ENCODE measurements at places on chromosomes 7 and 10. TPM values are rescaled to one million over a fixed set of nuclear protein-coding genes. Genes with fewer than 3 reads are reported as not detected.

HTR7 gene
- total RNA-seq: 0.62 TPM

COBL gene
- total RNA-seq: 8.8 TPM

TRIM24 gene
- 12.2 TPM for total RNA-seq

DNA sequence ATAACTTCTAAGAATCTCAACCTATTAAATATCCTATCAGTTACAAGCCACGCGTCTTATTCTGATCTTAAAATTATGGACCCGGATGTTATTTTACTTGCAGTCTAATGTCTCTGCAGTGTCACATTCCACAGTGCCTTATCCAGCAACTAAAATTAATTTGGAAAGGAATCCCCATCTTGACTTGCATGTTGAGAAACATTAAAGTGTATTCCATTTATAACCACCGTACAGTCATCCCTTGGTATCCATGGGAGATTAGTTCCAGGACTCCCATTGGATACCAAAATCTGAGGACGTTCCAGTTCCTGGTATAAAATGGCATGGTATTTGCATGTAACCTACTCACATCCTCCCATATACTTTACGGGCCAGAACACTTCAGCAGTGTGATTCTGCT lies 194.7 kb downstream of the ARHGAP21 start:
- DNase-seq: no peak

DNA sequence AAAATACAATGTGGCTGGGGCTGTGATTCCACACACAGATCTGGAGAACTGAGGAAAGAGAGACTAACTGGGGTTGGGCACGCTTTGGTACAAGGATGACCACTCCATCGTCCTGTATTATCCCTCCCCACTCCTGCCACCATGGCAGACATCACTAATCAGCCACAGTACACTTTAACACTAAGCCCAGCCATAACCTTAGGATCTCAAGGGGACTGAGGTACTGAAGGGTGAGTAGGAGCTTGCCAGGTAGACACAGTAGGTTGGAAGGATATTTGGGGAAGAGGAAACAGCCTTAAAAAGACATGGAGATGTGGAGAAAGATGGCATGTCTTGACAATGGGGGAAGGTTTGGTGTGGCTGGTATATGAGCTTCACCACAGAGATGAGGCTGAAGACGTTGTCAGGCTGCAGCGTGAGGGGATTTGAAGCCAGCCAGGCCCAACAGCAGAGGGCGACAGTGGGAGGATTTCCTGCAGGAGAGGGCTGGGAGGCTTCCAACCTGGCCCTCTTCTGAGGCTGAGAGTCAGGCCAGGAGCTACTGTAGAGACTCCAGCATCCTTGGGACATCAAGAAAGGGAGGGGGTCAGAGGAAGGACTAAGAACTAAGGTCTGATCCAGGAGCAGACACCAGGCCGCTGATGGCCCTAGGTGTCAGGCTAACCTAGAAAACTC lies 58.6 kb upstream of the COL13A1 start:
- DNase-seq: peak; percentile 56

DNA sequence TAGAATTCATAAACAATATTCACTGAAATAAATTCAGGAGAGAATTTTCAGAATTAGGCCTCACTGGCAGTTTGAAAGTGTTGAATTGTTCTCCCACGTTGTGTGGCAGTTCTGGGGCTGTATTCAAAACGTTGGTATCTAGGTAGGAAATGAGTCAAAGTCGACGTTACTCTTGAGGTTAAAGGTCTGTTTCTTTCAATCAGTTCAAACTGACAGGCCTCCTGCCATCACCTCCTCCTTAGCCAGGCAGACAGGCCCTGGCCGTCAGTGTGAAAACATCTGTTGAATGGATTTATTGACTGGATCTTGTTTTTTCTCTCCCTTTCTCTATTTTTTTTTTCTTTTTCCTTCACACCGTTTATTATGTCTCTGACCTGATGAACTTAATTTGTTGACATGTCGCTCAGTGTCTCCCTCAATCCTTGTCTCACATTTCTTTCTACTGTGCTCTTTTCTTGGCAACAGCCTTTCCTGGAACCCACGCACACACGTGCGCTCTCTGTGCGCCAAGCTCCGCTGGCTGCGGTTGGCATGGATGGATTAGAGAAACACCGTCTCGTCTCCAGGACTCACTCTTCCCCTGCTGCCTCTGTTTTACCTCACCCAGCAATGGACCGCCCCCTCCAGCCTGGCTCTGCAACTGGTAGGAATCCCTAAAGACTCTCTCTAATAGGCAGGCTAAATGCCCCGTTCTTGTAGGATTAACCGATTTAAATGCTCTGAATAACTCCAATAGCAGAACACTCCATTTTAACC lies 231.7 kb downstream of the HDAC9 start:
- peak; percentile 27 for DNase-seq

DNA sequence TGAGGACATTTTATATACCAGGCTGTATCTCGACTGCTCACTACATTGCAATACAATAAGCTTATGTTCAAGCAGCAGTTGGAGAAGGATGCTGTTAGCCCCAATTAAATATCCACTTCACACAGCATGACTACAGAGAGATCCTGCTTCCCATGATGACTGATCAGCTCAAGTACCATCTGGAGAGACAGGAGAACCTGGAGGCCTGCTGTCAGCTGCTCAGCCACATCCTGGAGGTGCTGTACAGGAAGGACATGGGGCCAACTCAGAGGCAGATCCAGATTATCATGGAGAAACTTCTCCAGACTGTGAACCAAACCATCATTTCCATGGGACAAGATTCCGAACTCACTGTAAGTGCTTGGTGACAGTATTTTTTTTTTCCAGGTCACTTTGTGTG lies 22.5 kb downstream of the RNF133 start:
- DNase-seq: no peak
